ENCODE measurements at places on chromosomes 16 and 17. TPM values are rescaled to one million over a fixed set of nuclear protein-coding genes. Genes with fewer than 3 reads are reported as not detected.

USP36 gene
- total RNA-seq = 151 TPM

SLC16A13 gene
- total RNA-seq = 11.5 TPM

CA5A gene
- total RNA-seq = not detected

TVP23A gene
- total RNA-seq = not detected

CNGB1 gene
- total RNA-seq = not detected

B9D1 gene
- total RNA-seq = 3.1 TPM

CTF1 gene
- total RNA-seq = 1.3 TPM

SERPINF2 gene
- total RNA-seq = 0.85 TPM

NCOR1 gene
- total RNA-seq = 149 TPM

OR1A1 gene
- total RNA-seq = not detected

PLCG2 gene
- total RNA-seq = 12.5 TPM

VAT1 gene
- 42.2 TPM for total RNA-seq

GINS2 gene
- total RNA-seq = 0.74 TPM

QPRT gene
- total RNA-seq = 0.49 TPM

AP2B1 gene
- total RNA-seq = 140 TPM

ETV4 gene
- total RNA-seq = not detected

OR1F1 gene
- not detected for total RNA-seq

HID1 gene
- 9.5 TPM for total RNA-seq

PLD6 gene
- 12.2 TPM for total RNA-seq

CD300H gene
- not detected for total RNA-seq

IKZF3 gene
- 111 TPM for total RNA-seq

JPH3 gene
- total RNA-seq = not detected

MAPT gene
- 0.86 TPM for total RNA-seq

DDX19B gene
- total RNA-seq = 37.9 TPM

KRT12 gene
- total RNA-seq = not detected

PYCARD gene
- total RNA-seq = 22.2 TPM

SOST gene
- total RNA-seq = not detected

GSPT1 gene
- 102 TPM for total RNA-seq

KRT31 gene
- total RNA-seq = not detected

TBC1D26 gene
- not detected for total RNA-seq

TRPV3 gene
- total RNA-seq = 0.13 TPM

TP53TG3D gene
- total RNA-seq = 2.3 TPM

TMC7 gene
- total RNA-seq = not detected

EVI2A gene
- total RNA-seq = 119 TPM

FUS gene
- total RNA-seq = 637 TPM

NPIPB9 gene
- total RNA-seq = 5.8 TPM

GGT6 gene
- total RNA-seq = not detected

ZNF750 gene
- total RNA-seq = not detected

PIGQ gene
- total RNA-seq = 59.0 TPM

KCNH6 gene
- not detected for total RNA-seq

GSG1L gene
- total RNA-seq = not detected

Measured in naive thymus-derived CD8-positive, alpha-beta T cell (primary cell).